NCI-H510A (cell line): ENCODE measurements at places on chromosomes 4 and X.

- no peak for DNase-seq
Measured at GRCh38 chrX:97691901-97692455, 808.3 kb downstream of the RPA4 start.

DNA sequence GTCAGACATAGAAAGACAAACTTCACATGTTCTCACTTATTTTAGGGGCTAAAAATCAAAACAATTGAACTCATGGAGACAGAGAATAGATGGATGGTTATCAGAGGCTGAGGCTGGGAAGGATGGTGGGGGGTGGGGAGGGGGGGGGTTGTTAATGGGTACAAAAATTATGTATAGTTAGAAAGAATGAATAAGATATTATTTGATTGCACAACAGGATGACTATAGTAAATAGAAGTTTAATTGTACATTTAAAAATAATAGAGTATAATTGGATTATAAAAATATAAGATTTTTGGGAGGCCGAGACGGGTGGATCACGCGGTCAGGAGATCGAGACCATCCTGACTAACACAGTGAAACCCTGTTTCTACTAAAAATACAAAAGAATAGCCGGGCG, 33.3 kb downstream of the CORIN start:
- DNase-seq: no peak

GRCh38 chr4:19486400-19486799, 765.3 kb upstream of the SLIT2 start:
- no peak for DNase-seq

- no peak for DNase-seq
Measured at GRCh38 chrX:40683245-40683644, 35.9 kb upstream of the CXorf38 start.

GRCh38 chr4:48237996-48238645, 31.5 kb downstream of the TEC start:
- DNase-seq: no peak

GRCh38 chrX:34915463-34916225, 27.0 kb upstream of the FAM47B start:
- DNase-seq: no peak

- no peak for DNase-seq
Measured at GRCh38 chr4:144868309-144868708, 222.4 kb downstream of the HHIP start.
